ENCODE measurements at places on chromosomes 2 and 18.

- DNase-seq: no peak
Measured at GRCh38 chr18:49015886-49016647, 65.3 kb upstream of the SMAD7 start.

- DNase-seq: no peak
Measured at GRCh38 chr18:1104181-1104881, 199.7 kb downstream of the ADCYAP1 start.

GRCh38 chr2:219243291-219243761, 1.9 kb downstream of the GLB1L start:
- DNase-seq: no peak

DNA sequence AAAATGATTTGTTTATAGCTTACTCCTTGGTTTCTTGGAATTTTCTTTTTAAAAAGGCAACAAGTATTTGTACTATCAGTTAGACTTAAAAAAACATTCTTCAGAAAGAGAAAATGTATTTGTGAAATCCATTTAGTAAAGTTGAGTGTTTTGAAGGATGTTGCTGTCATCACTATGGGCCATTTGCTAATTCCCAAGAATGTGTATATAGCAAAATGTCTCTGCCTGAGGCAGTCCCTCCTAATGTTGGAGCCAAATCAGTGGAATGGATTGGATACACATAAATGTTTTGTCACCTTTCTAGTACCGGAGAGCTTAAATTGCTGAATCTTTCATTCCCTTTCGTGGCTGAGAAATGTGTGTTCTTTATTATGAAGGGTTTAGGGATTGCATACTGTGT, 890.2 kb upstream of the ZEB2 start:
- no peak for DNase-seq

DNA sequence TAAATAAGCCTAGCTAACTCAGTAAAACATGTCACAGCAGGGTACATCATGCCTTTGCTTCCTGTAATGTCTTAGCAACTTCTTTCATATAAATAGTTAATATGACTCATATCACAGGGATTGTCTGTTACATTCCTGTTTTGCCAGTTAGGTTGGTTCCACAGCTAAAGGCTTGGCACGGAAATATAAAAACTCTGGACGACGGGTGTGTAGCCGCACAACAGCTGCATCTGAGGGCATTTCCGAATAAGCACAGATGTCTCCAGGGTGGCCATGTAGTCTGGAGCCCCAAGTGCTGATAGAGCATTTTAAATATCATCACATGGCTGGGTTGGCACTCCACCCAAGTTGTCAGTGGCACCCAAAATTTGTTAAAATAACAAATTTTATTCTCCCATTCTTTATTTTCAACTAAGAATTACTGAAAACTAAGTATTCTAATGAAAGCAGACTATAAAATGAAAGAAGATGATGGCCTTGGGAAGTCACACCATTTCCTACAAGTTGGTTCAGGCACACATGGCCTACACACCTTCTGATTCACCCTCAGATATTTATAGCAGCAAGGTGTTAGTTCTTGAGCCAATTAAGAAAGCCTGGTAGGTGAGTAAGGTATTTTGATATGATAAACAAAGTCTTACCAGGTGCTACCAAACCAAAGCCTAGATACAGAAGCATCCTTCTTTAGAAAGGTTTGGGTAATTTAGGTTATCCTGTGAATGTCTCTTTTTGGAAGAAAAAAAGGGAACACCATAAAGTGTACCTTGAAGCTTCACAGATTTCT, 61.8 kb upstream of the STK17B start:
- no peak for DNase-seq

- DNase-seq: no peak
Measured at GRCh38 chr2:71609029-71609428, 155.7 kb downstream of the DYSF start.

DNA sequence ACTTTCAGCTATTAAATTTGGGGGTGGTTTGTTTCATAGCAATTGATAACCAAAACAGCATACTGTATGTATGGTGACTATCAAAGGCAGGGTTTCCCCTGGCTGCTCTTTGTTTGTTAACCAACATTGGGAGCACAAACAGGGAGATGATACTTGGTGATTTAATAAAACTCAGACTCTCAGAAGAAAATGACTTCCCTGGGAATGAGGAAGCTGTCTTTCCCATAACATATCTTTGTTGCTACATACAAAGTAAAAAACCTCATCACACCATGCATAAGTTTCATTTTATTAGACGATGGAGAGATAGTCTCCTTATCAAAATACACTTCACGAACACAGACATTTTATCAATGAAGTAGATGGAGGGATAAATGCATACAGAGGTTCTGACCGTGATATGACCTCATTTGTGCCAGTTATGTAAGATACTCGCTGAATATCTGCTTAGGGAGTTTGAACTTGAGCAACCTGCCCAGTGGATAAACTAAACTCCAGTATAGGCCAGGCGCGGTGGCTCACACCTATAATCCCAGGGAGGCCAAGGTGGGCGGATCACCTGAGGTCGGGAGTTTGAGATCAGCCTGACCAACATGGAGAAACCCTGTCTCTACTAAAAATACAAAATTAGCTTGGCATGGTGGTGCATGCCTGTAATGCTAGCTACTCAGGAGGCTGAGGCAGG, 3.8 kb upstream of the NFE2L2 start:
- no peak for DNase-seq

Data from activated T-helper 1 cell treated with anti-CD3 and anti-CD28 coated beads, Interleukin-2, amount 50 U/mL, for 16 hours (primary cell).